Stimulated activated CD4-positive, alpha-beta T cell treated with anti-CD3 and anti-CD28 coated beads, TNF-alpha, amount 100 ng/mL, for 4 hours (primary cell): ENCODE measurements at places on chromosomes 7 and 10.
A peak's percentile ranks its signal among the peaks of the same experiment; 100 is the strongest.

DNA sequence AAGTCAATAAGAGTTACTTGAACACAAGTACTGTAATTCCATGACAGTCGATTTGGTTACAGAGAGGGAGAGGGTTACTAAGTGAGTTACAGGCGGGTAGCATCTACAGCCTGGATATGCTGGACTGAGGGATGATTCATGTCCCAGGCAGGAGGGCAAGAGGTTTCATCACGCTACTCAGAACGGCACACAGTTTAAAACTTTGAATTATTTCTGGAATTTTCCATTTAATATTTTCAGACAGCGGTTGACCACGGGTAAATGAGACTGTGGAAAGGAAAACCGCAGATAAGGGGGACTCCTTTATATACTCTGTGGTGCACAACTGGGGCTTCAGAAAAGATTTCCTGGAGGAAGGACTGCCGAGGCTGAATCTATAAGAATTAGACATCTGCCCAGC is 25.7 kb upstream of the LRRC4 start:
- no peak for DNase-seq

- DNase-seq: no peak
Measured at GRCh38 chr7:65230231-65230630, 143.4 kb upstream of the ZNF92 start.

DNA sequence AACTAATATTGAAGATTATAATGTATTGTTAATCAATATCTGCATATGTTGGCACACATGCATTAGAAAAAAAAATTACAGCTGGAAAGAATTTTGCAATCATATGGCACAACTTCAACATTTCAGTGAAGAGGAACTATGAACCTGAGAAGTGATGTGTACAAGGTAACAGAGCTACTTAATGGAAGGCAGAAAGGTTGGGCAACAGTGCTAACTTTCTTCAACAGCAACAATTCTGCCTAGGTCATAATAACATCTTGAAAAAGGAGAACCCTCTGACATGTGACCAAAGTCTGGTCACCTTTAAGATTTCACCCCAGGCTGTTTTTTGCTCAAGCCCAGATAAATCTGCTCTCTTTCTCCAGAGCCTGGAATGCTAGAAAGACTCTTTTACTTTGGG is 47.9 kb upstream of the SKAP2 start:
- no peak for DNase-seq

DNA sequence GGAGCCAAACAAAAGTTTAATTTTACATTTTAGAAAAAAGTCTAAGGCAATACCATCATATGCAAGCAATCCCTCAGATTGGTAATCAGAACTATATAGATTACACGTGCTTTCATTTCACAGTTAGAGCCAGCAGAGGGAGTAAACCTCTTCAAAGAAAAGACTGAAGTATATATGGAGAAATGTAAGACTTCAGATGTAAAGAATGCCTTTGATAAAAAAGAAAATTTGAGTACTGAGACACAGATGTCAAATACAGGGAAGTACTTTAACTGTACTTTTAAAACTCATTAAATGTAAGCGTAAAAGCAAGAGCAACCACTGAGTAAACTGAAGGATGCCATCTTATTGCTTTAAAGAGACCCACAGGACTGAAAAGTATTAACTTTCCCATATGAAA is 101.4 kb upstream of the FAM133B start:
- DNase-seq: no peak

DNA sequence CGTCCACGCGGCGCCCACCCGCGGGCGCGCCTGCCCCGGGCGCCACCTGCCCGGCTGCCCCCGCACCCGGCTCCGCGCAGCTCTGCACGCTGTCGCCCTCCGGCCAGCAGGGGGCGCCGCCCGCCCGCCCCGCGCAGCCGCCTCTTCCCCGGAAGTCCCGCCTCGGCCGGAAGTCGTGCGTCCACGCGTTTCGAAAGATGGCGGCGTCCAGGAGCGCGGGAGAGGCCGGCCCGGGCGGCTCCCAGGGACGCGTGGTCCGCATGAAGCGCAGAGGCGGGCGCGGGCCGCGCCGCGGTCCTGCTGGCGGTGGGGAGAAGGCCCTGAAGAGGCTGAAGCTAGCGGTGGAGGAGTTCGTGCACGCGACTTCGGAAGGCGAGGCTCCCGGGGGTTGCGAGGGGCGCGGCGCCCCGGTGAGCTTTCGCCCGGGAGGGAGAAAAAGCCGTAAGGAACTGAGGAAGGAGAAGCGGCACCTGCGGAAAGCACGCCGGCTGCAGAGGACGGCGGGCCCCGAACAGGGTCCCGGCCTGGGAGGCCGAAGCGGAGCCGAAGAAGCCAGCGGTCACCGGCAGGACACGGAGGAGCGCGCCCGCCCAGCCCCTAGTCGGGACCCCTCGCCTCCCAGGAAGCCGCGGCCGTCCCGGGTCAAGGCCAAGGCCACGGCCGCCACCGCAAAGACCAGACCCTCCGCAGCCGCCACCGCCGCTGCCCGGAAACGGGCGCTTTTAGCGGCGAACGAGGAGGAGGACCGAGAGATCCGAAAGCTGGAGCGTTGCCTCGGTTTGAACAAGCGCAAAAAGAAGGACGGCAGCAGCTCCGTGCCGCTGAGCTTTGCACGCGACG is at the start of gene NOM1:
Gene NOM1 (plus strand): TSS at position 172 of the 840 bp plus-strand sequence. CDS start 26 bp downstream, at position 198.
- peak; percentile 84 for DNase-seq

DNA sequence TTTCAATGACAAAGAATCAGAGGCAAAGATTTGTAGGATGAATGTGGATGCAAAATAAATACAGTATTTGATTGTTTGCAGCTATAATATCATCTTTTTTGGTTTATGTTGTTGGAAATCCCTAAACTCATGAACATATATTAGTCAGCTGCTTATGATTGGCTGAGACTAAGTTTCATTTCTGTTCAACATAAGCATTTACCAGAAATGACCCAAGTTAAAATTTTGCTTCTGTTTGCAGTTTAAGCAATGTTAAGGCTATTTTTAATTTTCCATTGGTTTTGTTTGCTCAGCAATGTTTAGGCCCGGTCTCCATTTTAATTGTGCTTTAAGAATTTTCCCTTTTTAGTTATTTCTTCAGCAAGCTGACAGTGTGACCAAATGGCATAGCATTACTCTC is 22.0 kb downstream of the GIMAP6 start:
- no peak for DNase-seq

GRCh38 chr7:3592401-3593134 is 291.5 kb downstream of the SDK1 start:
- DNase-seq: no peak

DNA sequence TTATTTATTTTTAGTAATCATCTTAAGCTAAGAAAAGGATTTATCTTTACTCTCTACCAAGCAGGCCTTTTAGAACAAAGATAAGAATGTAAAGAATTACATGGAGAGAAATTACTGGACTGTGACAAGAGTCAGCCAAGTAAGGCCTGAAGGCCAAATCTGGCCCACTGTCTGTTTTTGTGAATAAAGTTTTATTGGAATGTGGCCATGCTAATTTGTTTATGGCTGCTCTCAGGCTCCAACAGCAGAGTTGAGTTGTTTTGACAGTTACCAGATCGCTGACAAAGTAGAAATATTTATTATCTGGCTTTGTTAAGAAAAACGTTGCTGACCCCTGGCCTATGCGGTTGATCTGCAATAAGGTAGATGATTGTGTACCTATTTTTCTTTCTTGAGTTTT is 6.1 kb downstream of the ARID5B start:
- DNase-seq: no peak

- peak; percentile 95 for DNase-seq
Measured at GRCh38 chr10:124388823-124389612, 29.7 kb downstream of the OAT start.

DNA sequence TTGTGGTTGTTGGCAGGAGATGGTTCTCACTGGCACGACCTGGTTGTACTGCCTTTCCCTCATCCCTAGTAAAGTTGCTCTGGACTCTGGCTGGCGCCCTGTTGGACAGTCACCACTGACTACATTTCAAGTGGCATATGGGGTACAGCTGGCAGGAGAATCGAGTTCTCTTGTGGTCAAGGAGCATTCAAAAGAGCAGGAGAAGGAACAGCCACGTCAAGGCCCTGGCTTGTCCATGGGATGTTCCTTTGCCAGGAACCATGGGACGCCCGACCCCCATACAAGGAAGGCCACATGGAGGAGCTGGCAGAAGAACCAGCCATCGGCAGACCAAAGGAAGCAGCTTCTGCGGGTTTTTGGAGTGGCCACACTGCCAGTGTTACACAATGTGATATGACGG is 87.0 kb upstream of the SLC25A13 start:
- DNase-seq: no peak

DNA sequence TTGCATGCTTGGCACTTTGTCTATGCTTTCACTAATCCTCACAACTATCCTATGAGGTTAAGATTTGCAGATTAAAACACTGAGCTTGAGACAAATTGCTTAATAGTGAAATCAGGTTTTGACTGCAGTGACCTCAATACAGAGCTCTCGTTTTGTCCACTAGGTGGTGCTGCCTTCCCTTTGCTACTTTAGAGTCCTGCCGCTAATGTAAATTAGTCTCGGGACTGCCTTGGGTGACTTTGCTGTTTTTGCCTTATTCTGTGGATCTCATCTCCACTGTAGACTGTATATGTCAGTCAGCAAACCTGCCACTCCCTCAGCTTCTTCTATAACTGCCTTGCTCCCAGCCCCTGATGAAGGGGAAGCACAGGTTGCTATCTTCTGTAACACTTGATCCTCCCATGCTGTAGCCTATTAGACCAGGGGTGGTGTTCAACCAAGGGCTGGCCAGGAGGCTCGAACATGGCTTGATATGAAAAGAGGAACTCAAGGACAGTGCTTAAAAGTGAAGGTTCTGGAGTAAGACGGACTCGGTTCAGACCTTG is 26.0 kb downstream of the ASB4 start:
- DNase-seq: peak; percentile 1

- no peak for DNase-seq
Measured at GRCh38 chr7:101166909-101167644, 1.7 kb upstream of the VGF start.
